OCI-M1 (cell line): ENCODE measurements at places on chromosomes 5 and 9.

GRCh38 chr5:159548517-159548916 lies 218.2 kb upstream of the IL12B start:
- no peak for DNase-seq

DNA sequence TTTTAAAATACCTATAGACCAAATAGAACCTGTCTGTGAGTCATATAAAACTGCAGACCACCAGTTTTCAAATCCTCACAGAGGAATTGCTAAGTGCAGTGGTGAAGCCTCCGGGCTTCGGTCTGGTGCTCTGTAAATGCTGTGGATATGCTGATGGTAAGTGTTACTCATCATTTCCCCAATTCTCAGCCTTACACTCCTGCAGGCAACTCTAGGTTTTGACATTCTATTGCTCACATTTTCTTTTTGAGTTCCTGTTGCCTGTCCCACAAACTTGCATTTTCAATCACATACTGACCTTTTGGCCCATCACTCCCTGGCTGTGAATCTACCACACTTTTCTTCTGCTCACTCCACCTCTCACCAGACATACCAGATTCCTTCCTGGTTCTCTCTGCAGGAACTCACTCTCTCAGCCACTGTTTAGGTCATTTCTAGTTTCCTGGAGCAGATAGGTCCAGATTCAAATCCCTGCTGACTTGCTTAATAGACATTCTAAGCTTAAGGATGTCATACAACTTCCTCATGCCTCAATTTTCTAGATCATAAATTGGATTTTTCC lies 192.9 kb downstream of the RAB3C start:
- no peak for DNase-seq

DNA sequence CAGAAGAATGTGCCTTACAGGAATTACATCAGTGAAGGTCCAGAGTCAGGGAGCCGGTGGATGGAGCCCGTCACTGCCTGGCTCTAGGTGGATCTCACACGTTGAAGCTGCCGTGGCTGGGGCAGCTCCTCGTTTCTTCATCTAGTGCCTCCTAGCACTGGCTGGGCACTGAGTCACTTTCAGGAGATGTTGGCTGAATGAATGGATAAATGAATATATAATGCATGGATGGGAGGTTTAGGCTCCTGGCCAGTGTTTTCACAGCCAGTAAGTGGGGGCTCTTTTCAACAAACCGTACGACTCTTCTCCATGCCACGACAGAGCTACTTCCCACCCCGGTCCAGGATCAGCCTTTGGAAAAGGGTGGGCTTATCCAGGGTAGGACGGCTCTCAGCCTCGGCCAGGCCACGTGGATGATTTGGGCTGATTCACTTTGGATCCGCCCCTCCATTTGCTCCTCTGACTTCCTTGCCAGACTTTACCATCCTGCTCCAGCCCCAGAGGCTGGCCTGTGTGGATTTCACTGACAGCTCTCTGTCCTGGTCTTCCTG lies 1.3 kb upstream of the SH3PXD2B start:
- DNase-seq = no peak

DNA sequence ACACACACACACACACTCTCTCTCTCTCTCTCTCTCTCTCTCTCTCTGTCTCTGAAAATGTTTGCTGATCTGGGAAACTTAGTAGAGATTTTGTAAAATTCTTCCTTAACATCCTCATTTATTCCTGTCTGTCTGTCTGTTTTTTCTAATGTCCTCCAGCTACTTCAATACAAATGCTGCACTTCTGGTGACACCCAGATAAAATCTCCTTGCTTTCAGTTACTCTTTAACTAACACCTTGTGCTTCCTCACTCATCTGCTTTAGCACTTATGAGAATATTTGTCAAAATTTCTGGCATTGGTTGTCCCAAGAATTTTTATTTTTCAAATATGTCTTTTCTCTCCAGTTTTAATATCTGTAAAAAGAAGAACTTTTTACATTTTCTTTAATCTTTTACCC lies 35.0 kb upstream of the ARRDC3 start:
- DNase-seq = no peak

- DNase-seq = no peak
These were observed 40.0 kb downstream of the DAPK1 start for GRCh38 chr9:87537625-87538024.

DNA sequence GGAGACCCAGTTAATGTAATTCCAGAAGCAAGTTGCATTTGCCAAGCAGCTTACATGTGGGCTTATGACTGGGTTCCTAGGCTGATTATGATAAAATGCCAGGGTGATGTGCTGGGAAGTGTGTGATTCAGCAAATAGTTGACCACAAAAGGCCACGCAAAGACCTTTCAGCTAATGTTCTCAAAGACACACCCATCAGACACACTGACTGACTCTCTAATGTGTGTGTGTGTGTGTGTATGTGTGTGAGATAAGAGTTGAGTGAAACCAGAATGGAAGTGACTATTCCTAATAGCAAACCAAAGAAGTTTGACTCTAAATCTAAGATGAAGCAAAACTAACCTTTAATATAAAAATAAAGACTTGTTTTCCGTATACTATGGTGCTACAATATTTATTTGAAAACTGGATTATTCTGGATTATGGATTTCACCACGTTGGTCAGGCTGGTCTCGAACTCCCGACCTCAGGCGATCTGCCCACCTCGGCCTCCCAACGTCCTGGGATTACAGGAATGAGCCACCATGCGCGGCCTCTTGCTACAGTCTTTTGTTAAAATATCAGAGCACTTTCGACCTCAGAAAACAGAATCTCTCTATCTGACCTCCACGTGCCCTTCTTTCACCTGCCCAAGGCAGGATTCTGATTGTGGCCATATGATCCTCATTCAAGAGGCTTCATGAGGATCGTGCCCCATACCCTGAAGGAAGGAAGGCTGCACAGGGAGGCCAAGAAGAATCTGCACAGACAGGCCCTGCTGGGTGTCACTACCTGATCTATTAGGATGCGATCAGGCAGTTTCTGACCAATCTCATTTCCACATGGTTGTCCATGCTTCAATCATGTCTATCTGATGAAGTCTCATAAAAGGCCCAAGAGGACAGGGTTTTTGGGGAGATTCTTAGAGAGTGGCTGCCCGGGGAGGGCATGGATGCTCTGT lies 75.6 kb downstream of the USP20 start:
- peak; percentile 98 for DNase-seq

DNA sequence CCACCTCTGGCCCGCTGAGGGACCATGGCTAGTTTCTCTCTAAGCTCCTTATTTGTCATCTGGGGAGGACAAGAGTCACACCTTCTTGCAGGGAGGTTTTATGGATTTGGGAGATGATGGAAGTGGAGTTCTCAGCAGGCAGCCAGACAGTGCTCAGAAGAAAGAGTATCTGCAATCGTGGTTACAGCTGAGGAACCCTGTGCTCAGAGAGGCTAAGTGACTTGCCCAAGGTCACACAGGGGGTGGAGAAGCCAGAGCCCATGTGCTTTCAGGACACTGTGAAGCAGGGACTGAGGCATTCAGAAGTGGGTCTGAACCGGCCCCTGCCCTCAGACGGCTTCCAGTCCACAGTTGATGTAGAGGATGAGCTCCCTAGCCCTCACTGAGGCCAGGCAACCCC lies 10.8 kb downstream of the PRRX2 start:
- no peak for DNase-seq

DNA sequence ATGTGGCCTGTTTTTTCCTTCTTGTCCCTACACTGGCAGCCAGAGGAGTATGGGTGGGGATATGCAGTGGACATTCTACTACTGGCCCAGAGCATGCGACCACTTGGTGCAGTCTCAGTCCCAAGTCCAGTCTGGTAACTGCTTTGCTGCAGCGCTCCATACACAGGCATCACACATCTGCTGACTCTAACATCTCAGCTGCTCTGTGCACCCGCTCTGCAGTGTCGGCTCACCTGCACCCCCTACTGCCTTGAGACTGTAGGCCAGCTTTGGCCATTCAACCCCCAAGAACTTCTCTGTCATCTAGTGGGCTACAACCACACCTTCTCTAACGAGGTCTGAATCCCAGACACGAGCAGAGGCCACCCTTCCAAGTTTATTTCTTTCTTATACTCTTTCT lies 46.4 kb upstream of the SLCO6A1 start:
- peak; percentile 25 for DNase-seq

GRCh38 chr5:106171708-106172107 lies 1499.0 kb downstream of the EFNA5 start:
- DNase-seq = no peak

- DNase-seq = no peak
These were observed 115.3 kb downstream of the MARCHF11 start for GRCh38 chr5:16064135-16064893.

DNA sequence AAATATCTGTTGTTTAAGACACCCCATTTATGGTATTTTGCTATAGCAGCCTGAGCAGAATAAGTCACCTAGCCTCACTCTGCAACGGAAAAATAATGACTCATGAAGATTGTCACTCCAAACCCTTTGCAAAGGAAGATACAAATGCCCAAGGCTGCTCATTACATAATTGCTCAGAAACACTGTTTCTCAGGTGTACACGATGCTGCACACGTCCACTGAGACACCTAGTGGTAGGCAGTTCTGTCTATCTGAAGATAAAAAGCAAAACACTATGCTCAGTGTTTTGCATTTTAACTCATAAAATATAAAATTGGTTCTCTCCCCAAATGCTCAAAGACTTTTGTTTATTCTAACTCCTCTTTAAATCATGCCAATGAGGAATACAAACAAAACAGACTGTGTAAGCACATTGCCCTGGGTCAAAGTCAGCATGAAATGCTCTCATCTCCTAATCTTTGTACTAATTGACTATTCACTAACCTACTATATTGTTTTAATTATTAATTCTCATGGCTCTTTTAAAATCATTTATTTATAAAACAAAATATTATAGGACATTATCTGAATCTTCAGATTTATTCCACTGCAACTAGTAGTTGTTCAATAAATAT lies 7.7 kb upstream of the TSLP start:
- no peak for DNase-seq

DNA sequence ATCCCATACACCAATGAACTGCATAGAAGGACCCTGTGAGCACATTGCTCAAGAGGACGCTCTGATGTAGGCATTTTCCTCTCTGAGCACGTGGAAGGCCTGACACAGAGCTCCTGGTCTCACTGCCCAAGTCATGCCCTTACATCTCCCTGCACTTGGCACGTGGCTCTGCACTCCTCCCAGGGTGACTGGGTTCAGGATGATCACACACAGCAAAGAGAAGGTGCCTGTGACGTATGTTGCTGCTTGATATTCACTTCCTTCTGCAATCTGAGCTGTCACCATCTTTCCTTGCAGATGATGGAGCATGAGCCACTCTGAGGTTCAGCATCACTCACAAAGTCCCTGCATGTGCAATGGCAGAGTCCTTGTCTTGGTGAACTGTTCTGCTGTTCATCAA lies 125.2 kb downstream of the FSTL4 start:
- DNase-seq = no peak

- no peak for DNase-seq
These were observed 6.9 kb upstream of the PTGDS start for GRCh38 chr9:136970361-136970760.

DNA sequence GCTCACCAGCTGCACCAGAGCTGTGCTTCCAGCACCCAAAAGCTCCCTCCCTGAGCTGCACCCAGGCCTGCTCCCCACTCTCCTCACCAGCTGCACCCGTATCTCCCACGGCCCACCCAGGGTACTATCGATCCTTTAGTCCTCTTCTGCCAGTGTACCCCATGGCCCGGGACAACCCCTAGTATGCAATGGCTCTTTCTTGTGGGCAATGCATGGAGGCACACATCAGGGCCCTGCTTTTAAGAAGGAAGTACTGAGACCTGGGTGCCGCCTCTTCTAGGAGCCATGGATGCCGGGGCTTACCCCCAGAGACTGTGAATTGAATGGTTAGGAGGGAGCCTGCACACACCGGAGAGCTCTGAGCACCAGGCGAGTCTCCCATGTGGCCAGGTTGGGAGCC lies 49.5 kb downstream of the TENT4A start:
- DNase-seq = no peak

- peak; percentile 61 for DNase-seq
These were observed 615 bp downstream of the PSMD5 start for GRCh38 chr9:120841930-120842684.

GRCh38 chr9:130713286-130713960 lies 19.8 kb downstream of the EXOSC2 start:
- peak; percentile 36 for DNase-seq

DNA sequence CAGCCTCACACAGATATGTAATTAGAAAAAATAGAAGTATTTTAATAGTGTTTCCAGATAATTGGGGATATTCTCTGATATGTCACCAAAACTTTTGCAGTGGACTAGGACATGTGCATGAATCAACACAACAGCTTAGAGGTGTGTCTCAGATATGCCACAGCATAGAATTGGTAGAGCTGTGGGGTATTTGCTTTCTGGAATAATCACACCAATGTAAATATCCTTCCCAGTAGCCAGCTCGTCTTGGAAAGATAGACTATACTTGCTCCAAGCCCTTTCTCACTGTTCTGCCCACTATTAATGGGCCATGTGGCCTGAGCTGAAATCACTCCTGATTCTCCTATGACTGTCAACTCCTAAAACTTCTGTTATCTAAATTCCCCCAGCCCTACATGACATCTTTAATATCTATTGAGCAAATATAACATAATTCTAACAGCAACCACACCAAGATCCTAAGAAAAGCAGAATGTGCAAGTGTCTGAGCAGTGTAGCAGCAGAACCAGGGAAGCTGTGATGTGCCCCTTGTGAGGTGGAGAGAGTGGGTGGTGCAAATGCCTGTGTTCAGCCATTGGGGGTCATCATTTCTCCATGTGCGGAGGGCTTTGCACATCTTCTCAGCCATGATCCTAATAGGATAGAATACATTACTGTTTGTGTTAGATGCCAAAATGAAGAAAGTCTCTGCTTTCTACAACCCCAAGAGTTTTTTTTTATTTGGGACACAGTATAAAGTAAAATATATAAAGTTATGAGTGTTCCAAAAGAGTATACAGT lies 65.0 kb downstream of the MELK start:
- DNase-seq = no peak

DNA sequence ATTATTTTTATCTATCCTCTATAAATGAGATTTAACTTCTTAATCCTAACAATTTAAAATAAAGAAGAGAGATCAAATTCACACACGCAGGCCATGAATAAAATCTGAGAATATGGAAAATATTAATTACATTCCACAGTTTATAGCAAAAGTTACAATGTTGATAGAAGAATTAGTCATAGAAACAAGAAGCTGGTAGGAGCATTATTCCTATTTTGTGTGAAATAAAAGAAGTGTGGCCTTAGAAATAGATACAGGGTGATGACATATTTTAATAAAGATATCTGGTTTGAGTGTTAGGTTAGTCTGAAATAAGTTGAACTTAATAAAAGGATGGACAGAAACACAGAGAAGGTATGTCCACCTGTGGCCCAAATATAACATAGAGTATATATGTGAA lies 790.4 kb upstream of the NUDT12 start:
- DNase-seq = no peak

DNA sequence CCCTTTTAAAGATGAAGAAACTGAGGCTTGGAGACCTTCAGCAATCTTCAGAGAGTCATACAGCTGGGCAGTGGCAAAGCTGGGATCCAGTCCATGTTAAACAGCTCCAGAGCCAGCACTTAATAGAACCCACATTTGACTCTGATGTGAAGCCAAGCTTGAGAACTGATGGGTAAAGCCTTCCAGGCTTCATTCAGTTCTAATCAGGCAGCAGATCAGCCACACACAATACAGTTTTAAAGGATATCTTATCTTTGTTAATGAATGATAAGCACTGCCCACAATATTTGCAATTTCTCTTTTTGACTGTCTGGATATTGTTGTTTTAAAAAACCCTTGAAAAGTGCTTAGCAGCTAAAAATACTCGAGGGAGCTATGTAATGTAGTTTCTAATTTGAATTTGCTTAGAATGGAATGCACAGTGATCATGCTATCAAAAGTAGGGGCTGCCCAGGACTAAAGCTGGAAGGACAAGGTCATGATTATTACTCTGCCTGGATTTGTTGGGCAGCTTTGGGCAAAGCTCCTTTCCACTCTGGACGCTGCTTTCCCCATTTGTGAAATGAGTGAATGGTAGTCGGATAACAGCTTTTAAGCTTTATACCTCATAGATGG lies 31.3 kb upstream of the HTR4 start:
- no peak for DNase-seq
